Activated T-helper 1 cell treated with anti-CD3 and anti-CD28 coated beads, Interleukin-2, amount 50 U/mL, for 16 hours (primary cell): ENCODE measurements at places on chromosomes 3 and 15.

DNA sequence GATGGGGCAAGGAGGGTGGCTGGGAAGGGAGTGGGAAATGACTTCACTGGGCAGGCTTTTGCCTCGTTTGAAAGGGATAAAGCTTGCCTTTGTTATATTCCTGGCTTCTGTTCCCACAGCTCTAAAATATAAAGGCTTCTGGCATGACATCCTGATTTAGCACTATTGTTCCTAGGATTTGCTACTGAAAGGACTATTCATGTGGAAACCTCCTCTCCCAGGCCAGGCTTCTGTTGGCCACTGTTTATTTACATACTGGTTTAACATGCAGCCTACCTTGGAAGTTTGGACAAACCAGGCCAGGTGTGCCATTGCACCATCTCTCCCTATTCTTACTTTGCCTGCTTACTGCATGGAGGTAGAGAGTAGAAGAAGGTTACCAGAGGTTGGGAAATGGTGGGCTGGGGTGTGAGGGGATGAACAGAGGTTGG, 2.4 kb upstream of the LMCD1 start:
- no peak for DNase-seq

DNA sequence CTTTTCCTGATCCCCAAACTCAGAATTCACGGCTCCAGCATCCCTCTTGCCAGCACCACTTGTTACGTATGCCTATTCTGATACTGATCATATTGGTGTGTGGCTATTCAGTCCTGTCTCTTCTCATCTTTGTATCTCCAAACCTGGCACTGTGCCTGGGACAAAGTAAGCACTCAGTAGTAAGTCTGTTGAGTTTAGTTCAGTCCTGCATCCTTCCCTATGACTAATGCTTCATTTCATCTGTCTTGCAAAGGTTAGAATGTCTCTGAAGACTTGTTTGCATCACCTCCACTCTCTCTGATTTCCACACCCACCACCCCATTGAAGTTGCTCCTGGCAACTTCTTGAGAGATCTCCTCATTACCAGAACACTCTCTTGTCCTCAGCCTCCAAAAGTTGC, 80.3 kb downstream of the HMG20A start:
- DNase-seq, result no peak

DNA sequence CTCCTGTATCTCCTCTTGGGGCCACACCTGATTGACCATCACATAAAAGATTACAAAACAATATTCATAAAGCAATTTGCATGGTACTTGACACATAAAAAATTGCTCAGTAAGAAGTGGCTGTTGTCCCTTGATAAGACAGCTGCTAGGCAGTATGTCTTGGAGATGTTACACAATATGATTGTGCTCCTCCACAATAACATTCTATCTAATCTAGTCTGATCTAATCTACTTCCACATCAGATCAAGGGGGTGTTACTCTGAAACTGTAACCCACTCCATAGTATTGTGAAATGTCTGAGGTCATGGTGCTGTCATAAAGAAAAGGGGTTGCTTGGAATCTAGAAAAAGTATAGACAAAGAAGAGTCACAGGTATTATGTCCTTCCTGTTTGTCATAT, 23.4 kb upstream of the AQP9 start:
- no peak for DNase-seq

- no peak for DNase-seq
Observed at GRCh38 chr3:150248116-150248887, 159.8 kb upstream of the TSC22D2 start.

- DNase-seq, result no peak
Observed at GRCh38 chr15:26628071-26628470, 144.8 kb downstream of the GABRB3 start.

DNA sequence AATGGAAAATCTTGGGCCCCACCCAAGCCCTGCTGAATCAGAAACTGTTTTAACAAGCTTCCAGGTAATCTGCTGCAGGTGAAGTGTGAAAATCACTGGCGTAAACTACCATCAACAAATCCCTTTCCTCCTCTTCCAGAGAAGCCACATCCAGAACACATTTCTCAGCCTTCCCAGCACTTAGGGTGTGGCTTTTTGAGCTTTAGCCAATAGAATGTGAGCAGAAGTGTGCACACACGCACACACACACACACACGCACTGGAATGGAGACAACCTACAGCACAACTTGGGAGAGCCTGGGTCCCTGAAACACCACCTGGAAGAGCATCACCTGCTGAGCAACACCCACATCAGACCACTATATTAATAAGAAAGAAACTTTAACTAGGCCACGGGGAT, 98.6 kb downstream of the OSBPL10 start:
- DNase-seq, result no peak

- no peak for DNase-seq
Observed at GRCh38 chr3:37993820-37994638, 3.4 kb downstream of the VILL start.
